ENCODE measurements at places on chromosomes 5 and 9.
A peak's percentile ranks its signal among the peaks of the same experiment; 100 is the strongest.

GRCh38 chr5:41686191-41686590, 175.8 kb upstream of the PLCXD3 start:
- no peak overlapping the region for H3K4me3 ChIP-seq
- no peaks in the 10 kb centered on the region for H3K27me3 ChIP-seq
- no peaks in the 10 kb centered on the region for H3K36me3 ChIP-seq
- no peaks in the 10 kb centered on the region for H3K4me1 ChIP-seq
- DNase-seq = no peak

- no peaks in the 10 kb centered on the region for H3K27me3 ChIP-seq
- H3K4me1 ChIP-seq = no peaks in the 10 kb centered on the region
- no peaks in the 10 kb centered on the region for H3K36me3 ChIP-seq
- H3K27ac ChIP-seq = no peak overlapping the region
- DNase-seq = peak; percentile 26
Observed at GRCh38 chr9:130518943-130519799, 60.2 kb upstream of the FUBP3 start.

DNA sequence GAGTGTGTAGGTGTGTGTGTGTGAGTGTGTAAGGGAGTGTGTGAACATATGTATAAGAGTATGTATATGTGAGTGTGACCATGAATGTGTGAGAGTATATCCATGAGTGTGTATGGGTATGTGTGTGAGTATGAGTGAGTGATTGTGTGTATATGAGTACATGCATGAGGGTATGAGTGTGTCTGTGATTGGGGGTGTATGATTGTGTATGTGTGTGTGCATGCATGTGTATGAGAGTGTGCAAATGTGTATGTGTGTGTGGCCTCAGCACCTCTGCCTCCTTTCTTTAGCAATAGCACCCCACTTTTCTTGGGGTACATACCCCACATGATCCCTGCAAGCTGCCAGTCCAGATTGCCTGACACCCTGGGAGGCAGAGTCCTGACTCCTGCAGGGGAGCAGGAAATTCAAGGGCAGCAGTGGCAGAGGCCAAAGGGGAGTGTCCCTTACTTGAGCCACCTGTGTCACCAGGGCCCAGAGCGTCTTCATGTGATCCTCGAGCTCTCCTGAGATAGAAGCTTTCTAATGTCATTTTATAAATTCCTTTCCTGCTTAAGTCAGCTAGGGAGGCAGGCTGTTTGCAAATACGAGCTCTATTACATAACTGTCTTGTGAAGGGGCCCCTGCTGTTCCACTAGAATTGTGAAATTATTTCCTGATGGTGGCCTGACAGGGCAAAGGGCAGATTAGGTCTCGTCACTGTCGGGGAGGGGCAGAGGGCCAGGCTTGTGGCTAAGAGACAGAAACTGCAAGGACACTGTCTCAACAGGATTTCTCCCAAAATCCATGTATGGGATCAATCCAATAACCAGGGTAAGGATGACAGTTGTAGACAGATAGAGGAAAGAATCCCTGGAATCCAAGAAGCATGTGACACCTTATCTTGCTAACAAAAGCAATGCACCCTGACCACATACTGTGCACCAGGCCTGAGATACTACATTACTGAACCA, 389.1 kb downstream of the GADD45G start:
- no peaks in the 10 kb centered on the region for H3K4me1 ChIP-seq
- no peaks in the 10 kb centered on the region for H3K36me3 ChIP-seq
- H3K27me3 ChIP-seq = no peaks in the 10 kb centered on the region
- no peak overlapping the region for H3K4me3 ChIP-seq
- no peak for DNase-seq

DNA sequence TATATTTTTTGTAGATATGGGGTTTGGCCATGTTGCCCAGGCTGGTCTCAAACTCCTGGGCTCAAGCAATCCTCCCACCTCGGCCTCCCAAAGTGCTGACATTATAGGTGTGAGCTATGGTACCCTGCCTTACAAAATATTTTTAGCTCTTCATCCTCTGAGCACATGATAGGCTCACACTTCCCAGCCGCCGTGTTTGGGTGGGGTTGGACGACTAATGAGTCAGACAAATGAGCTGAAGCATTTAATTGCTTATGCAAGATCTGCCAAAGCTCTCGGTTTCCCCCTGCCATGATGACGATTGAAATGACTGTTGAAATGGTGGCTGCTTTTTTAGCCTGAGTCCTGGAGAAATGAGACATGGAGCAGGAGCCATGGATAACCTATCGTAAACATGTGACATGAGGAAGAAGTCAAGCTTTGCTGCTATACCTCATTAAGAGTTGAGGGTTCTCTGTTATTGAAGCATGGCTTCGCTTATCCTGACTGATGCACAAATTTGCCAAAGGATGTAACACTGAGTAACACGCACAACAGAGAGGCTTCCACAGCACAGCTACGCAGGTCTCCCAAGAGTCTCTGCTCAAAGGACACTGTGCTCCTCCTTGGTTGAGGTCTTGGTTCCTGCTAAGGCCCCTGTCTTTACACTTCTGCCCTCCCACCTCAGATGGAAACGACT, 48.2 kb upstream of the GFPT2 start:
- no peak for DNase-seq
- H3K27me3 ChIP-seq = no peaks in the 10 kb centered on the region
- no peak overlapping the region for H3K4me3 ChIP-seq
- H3K36me3 ChIP-seq = no peaks in the 10 kb centered on the region

GRCh38 chr5:102295534-102296177, 428 bp downstream of the SLCO4C1 start:
- no peak for DNase-seq
- H3K4me3 ChIP-seq = peak overlapping the region; percentile 53
- H3K36me3 ChIP-seq = no peaks in the 10 kb centered on the region

DNA sequence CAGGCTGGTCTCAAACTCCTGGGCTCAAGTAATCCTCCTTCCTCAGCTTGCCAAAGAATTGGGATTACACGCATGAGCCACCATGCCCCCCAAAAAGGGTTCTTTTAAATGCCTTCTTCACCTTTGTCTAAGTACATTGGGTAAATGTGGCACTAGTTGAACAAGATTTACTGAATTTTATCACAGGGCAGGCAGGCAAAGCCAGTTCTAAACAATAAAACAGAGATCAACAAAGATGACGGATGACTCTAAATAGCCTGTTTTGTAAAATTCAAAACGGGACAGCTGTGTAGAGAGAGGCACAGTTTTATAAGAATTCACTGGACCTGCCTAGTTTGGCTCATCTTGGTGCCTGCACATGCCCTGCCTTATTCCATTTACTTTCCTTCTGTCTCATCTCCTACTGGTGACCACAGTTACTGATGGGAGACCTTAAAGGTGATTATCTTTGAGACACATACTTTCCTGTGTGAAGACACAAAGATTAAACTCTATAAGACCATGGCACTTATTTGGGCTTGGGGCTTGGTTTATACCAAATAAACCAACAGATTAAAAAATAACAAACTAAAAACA, 149.6 kb upstream of the DMRT1 start:
- DNase-seq = no peak
- H3K4me3 ChIP-seq = no peak overlapping the region
- H3K4me1 ChIP-seq = peaks cover 13% of the 10 kb centered on the region
- peak overlapping the region; percentile 87 for H3K27ac ChIP-seq
- H3K27me3 ChIP-seq = no peaks in the 10 kb centered on the region
- H3K36me3 ChIP-seq = no peaks in the 10 kb centered on the region

GRCh38 chr9:116000748-116001329, 152.8 kb upstream of the PAPPA start:
- H3K36me3 ChIP-seq = no peaks in the 10 kb centered on the region
- no peak overlapping the region for H3K27ac ChIP-seq
- H3K27me3 ChIP-seq = no peaks in the 10 kb centered on the region
- no peak overlapping the region for H3K4me3 ChIP-seq
- peak; percentile 46 for DNase-seq

Data from SK-N-SH (cell line).